Cardiac muscle cell (in vitro differentiated cells and primary cell): ENCODE measurements at places on chromosomes 12 and 14.

GRCh38 chr12:91104812-91105466 lies 6.4 kb downstream of the LUM start:
- DNase-seq: no peak
- no peak overlapping the region for H3K27ac ChIP-seq
- H3K36me3 ChIP-seq: no peaks in the 10 kb centered on the region
- no peaks in the 10 kb centered on the region for H3K4me1 ChIP-seq
- H3K27me3 ChIP-seq: no peaks in the 10 kb centered on the region

DNA sequence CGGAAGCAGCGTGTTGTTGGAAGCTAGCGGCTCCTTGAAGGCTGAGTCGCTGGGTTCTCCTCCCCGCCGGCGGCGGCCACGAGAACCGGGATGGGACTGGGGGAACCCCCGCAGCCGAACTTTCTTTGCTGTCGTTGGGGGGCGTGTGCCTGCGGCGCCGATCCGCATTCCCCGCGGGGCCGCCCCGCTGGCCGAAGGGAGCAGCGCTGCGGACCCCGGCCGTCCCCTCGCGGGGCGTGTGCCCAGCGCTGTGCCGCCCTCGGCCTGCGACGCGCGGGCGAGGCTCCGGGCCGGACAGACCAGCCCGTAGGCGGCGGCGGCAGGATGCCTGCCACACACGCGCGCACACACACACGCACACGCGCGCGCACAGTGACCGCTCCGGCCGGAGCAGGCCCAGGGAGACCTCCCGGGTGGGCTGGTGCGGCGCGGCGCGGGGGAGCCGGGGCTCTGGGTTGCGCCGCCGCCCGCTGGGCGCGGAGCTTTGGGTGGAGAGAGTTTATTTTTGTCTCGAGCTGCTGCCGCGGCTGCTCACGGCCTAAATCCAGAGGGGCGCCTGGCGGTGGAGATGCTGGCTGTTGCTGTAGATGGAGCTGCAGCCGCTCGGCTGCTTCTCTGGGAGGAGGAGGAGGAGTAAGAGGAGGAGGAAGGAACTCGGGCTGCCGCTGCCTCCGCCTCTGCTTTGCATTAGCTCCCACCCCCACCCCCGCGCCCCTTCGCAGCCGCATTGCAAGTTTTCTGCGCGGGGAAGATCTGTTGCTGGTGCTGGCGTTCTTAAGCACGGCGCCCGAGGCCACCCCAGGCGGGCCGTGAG lies at the start of gene SAMD4A:
Gene SAMD4A, plus strand, starts transcription at position 719 of the 814 bp plus-strand sequence. CDS start 789 bp downstream, outside the sequence.
- H3K27ac ChIP-seq: peak within 1 kb of the TSS; percentile 95
- no peaks in the 10 kb centered on the region for H3K27me3 ChIP-seq
- H3K36me3 ChIP-seq: peaks cover 3% of the 10 kb centered on the region
- peak; percentile 78 for DNase-seq
- H3K4me1 ChIP-seq: peaks cover 40% of the 10 kb centered on the region

DNA sequence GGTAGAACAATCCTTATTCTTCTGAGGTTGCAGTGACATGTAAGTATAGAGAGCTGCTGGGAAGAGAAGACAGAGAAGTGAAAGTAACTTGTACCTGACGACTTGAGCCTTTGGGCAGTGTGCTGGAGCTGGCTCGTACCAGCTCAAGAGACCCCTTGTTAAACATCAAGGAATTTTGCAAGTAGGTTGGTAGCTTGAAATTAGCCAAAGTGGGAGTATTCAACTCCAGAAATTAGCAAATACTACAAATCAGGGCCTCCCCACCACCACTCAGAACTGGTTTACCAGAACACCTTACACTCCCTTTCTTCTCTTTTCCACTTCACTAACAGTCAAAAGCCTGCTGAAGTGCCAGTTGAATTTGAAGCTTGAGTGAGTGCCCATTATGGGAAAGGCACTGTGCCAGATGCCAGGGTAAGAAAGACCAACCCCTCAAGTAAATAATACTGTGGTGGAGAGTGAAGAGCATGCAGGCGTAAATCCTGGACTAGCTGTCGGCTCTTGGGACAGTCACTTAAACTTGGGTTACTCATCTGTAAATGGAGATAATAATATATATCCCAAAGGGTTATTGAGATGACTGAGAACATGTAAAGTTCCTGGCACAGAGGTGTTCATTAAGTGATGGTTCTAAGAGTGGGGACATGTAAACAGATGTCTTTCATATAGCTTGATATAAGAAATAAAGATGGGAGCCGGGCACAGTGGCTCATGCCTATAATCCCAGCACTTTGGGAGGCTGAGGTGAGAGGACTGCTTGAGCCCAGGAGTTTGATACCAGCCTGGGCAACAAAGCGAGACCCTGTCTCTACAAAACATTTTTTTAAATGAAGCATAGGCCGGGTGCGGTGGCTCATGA lies 27.0 kb upstream of the EID3 start:
- no peaks in the 10 kb centered on the region for H3K27me3 ChIP-seq
- no peak overlapping the region for H3K27ac ChIP-seq
- no peaks in the 10 kb centered on the region for H3K4me1 ChIP-seq

GRCh38 chr14:26996246-26996645 lies 398.4 kb upstream of the NOVA1 start:
- no peak overlapping the region for H3K4me3 ChIP-seq
- no peaks in the 10 kb centered on the region for H3K4me1 ChIP-seq
- no peak overlapping the region for H3K27ac ChIP-seq
- no peaks in the 10 kb centered on the region for H3K27me3 ChIP-seq
- no peak for DNase-seq
- H3K36me3 ChIP-seq: no peaks in the 10 kb centered on the region

DNA sequence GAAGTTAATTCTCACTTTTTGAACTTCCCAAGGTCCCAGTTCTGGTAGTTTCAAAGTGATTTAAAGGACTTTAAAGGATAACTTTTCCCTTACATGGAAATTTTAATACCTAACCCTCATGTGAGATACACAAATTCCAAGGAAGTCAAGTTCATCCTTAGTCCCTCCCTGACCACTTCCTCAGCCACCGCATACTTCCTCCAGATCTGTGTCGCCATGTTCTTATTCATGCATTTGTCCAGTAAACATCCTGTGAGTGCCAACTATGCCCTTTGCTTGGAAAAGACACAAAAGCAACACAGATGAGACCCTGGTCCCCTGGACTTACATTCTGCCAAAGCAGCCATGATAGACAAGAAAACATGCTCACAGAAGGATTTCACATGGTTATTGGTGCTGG lies 206.6 kb downstream of the KSR2 start:
- H3K4me3 ChIP-seq: no peak overlapping the region
- no peak for DNase-seq
- no peaks in the 10 kb centered on the region for H3K27me3 ChIP-seq

GRCh38 chr14:23481362-23481970 lies 12.0 kb downstream of the NGDN start:
- no peaks in the 10 kb centered on the region for H3K27me3 ChIP-seq
- no peak overlapping the region for H3K4me3 ChIP-seq
- H3K27ac ChIP-seq: no peak overlapping the region
- peak; percentile 43 for DNase-seq
- H3K36me3 ChIP-seq: peaks cover 16% of the 10 kb centered on the region
- H3K4me1 ChIP-seq: no peaks in the 10 kb centered on the region

DNA sequence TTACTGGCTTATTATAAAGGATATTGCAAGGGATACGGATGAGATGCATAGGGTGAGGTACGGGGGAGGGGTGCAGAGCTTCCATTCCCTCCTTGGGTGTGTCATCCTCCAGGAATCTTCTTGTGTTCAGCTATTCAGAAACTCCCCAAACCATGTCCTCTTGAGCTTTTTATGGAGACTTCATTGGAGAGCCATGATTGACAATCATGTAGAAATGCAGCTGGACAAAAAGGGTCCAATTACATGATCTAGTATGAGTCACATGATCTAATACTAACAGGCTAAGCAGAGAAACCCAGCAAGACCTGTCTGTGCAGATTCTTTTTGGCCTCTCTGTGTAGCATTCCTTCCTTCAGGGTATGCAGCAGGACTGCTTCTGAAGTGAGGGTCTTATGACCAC lies 23.9 kb upstream of the FLVCR2 start:
- no peaks in the 10 kb centered on the region for H3K27me3 ChIP-seq
- H3K4me3 ChIP-seq: no peak overlapping the region
- DNase-seq: no peak
- H3K36me3 ChIP-seq: no peaks in the 10 kb centered on the region
- H3K4me1 ChIP-seq: peaks cover 5% of the 10 kb centered on the region

DNA sequence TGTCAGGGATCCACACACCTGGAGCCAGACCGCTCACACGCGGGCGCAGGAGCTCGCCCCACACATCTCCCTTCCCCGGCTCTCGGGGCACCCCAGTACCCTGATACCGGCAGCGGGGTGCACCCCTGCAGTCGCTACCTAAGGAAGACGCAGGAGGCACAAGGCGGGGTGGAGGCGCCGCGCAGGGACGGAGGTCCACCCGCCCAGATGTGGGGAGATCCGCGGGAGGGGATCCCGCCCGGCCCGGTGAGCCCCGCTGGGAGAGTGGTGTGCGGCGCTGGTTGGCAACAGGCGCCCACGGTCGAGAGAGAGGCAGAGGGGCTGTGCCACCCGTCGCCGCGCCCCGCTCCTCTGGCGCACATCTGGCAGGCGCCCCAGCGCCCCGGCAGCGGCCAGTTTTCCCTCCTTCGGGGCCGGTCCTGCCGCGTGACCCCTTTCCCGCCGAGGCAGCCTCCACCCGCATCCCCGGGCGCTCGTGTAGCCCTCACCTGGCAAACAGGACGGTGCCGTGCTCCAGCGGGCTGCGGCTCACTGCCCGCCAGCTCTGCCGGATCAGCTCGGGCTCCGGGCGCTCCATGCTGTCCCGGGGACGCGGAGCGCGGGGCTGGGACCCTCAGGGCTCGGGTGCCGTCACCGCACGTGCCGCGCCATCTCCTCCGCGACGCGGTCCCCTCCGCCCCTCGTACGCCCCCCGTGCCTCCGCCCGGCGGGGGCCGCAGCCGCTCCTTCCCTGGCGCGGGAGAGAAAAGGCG lies 469 bp downstream of the NGB start:
- H3K4me3 ChIP-seq: peak overlapping the region; percentile 9
- no peak overlapping the region for H3K27ac ChIP-seq
- no peaks in the 10 kb centered on the region for H3K36me3 ChIP-seq
- DNase-seq: no peak

DNA sequence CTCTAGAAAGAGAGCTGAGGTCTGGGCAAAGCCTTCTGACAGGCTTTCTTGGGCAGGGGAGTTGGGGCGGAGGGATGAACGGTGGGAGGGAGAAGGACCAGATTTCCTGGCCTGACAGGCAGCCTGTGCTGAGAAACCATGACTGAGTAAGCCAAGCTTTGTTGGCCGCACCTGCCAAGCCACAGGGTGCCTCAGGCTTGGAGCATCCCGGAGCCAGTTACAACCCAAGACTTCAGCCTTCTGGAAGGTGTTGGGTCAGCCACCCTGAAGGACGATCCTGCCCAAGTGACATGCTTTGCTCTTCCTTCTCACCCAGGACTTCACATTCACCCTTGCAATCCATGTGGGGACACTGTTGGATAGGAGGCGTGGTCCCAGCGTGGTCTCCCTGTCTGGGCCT lies 21.0 kb upstream of the AQP2 start:
- no peaks in the 10 kb centered on the region for H3K27me3 ChIP-seq
- H3K27ac ChIP-seq: no peak overlapping the region
- H3K4me1 ChIP-seq: peaks cover 3% of the 10 kb centered on the region
- DNase-seq: no peak
- H3K4me3 ChIP-seq: no peak overlapping the region

- no peak for DNase-seq
- no peak overlapping the region for H3K4me3 ChIP-seq
- H3K27ac ChIP-seq: no peak overlapping the region
- no peaks in the 10 kb centered on the region for H3K27me3 ChIP-seq
- no peaks in the 10 kb centered on the region for H3K4me1 ChIP-seq
- H3K36me3 ChIP-seq: peaks cover 54% of the 10 kb centered on the region
Observed at GRCh38 chr12:48768147-48768546, 20.7 kb downstream of the ADCY6 start.
